Caco-2 (cell line): ENCODE measurements at places on chromosomes 3 and 15. TPM values are rescaled to one million over a fixed set of nuclear protein-coding genes. Genes with fewer than 3 reads are reported as not detected.

DNA sequence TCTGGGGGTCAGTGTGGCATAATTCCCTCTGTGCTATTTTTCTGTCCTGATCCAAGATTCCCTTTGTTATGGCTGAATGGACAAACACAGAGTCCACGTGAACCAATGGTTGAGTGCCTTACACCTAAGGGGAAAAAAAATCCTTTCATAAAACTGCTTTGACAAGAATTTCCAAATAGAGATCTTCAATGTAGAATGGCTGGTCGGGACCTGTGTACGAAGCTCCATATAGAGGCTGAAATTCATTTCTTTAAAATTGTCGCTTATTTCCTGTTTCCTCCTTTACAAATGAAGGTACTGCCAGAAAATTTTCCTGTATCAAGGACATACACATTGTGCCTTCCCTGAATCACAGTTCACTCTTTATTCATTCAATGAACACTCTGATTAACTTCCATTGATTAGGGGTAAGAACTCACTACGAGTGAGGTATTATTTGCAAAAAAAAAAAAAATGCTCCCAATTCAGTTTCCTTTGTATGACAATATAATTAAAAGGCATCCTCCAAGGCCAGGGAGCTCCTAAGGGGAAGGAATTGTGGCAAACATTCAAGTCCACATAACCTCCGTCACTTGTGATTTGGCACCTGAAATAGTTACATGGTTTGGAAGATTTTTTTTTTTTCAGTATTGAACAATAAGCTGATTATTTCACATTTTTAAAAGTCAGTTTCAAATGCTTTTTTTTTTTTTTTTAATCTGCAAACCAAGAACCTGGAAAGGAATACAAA lies 293.8 kb downstream of the MEX3B start:
- DNase-seq, result no peak

GRCh38 chr3:180284331-180285110 lies 247.8 kb upstream of the PEX5L start:
- DNase-seq, result no peak

DNA sequence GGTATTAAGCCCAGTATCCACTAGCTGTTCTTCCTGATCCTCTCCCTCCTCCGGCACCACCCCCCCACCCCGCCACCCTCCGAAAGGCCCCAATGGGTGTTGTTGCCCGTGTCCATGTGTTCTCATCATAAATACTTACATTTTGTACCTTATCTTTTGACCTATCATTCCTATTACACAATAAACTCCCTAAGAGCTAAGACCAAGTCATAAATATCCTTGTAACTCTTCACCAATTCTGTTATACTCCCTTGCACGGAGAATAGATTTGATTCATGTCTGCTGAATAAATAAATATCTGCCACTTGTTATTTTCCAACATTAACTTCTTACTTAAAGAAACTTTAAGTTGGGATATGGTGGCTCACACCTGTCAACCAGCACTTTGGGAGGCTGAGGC lies 43.9 kb downstream of the SHQ1 start:
- no peak for DNase-seq

- DNase-seq, result no peak
Measured at GRCh38 chr3:43391621-43392020, 105.3 kb downstream of the SNRK start.

- DNase-seq, result no peak
Measured at GRCh38 chr15:91555312-91555711, 298.2 kb upstream of the SLCO3A1 start.

- DNase-seq, result no peak
Measured at GRCh38 chr15:33099739-33100138, 94.8 kb downstream of the FMN1 start.

DNA sequence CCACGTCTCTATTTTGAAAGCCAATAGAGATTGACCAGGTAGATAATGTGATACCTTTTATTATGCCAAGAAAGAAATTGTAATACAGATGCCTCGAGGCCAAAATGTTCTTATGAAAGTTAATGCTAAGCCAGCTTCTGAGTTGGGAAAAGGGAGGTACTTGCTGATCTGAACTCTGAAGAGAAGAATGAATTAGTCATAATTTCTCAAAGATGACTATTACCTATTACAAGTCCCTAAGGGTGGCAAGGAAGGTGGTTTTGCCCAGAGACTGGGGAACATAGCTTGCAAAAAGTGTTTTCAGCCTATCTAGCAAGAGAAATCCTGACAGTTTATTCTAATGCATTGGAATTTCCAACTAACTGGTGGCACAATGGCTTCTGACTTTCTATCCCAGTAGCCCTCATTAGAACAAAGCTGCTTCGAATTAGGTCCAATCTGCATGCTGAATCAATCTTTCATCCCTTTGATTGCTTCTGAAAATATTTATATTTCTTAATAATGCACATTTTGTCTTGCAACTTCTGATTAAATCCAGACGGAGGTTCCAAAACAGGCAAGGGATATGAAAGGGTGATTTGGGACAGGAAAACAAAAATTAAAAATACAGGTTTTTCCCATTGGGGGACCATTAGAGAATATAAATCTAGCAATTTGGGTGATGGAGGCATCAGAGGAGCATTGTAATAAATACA lies 17.7 kb upstream of the NR2F2 start:
- no peak for DNase-seq

DNA sequence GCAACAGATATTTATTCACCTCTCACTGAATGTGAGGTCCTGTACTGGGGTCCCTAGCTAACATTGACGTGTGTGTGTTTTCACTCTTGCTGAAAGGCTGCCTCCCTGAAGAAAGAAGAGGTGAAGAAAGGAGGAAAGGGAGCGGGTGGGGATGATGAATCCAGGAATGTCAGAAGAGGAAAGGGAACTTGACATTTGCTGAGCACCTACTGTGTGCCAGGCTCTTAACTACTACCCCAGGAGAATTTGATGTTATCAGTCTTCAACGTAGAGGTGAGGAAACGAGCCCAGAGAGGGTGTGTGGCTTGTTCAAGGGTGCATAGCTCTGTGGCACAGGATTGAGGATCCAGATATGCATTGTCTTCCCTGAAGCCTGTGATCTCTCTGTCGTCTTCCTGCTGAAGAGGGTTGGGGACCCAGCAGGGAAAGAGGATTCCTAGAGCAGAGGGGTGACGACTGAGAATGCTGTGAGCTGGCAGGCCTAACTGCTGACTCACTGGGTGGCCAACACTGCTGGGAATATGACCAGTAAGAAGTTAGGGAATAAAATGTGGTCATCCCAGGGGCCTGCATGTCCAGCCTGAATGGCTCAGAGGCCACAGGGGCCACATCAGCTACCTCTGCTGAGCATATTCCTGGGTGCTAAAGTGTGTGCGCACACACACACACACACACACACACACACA lies 6.6 kb upstream of the ATP2B2 start:
- DNase-seq, result no peak

Gene HTR3E
- not detected in 2 replicates for total RNA-seq

Gene CHST2
- not detected in 2 replicates for total RNA-seq

Gene EPHB1
- 2.3 and 4.6 TPM in 2 replicates for total RNA-seq
